Smooth muscle cell of the pulmonary artery (primary cell): ENCODE measurements at places on chromosomes 12 and 14. TPM values are rescaled to one million over a fixed set of nuclear protein-coding genes. Genes with fewer than 3 reads are reported as not detected.

The GPR68 gene
- 1.4 and 10.6 TPM in 2 replicates for total RNA-seq

The KRT2 gene
- total RNA-seq: not detected in 2 replicates

The ERO1A gene
- total RNA-seq: 162 and 230 TPM in 2 replicates

The MYH6 gene
- not detected in 2 replicates for total RNA-seq

The ADAMTS20 gene
- not detected in 2 replicates for total RNA-seq

The HOXC10 gene
- total RNA-seq: not detected in 2 replicates

The TMEM52B gene
- 0.07 TPM in 1 of 2 replicates, not detected in the other for total RNA-seq

The TBX3 gene
- total RNA-seq: 4.6 and 5.0 TPM in 2 replicates

The TIMM9 gene
- total RNA-seq: 16.6 and 17.3 TPM in 2 replicates

The BICD1 gene
- total RNA-seq: 21.4 and 23.7 TPM in 2 replicates

The TEX22 gene
- 0.17 and 0.39 TPM in 2 replicates for total RNA-seq

The RPL10L gene
- total RNA-seq: not detected in 2 replicates

The ASCL4 gene
- not detected in 2 replicates for total RNA-seq

The SDR9C7 gene
- total RNA-seq: not detected in 2 replicates

The CCDC175 gene
- total RNA-seq: not detected in 2 replicates

The ISM2 gene
- 0.52 and 3.2 TPM in 2 replicates for total RNA-seq
